ENCODE measurements at places on chromosomes 6 and 20.

- no peak for DNase-seq
Measured at GRCh38 chr6:16595514-16596120, 165.6 kb downstream of the ATXN1 start.

DNA sequence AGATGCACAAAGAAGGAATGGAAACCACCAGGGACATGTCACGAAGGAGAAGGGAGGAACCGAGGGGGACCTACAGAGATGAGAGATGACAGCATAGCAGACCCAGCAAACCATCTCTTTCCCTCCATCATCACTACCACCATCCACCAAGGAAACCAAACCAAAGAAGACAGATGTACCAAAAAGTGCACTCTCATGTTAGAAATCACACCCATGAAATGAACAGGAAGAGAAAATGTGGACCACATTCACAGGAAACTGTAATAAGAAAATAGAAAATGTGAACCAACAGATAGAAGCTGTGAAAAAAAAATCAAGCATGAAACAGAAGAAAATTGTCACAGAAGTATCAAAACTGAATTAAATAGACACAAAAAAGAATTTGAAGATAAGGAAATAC, 672.7 kb downstream of the QKI start:
- DNase-seq = no peak

- no peak for DNase-seq
Measured at GRCh38 chr20:60020251-60020650, 62.0 kb downstream of the CDH26 start.

- DNase-seq = no peak
Measured at GRCh38 chr6:48610846-48611245, 499.8 kb upstream of the PTCHD4 start.

- no peak for DNase-seq
Measured at GRCh38 chr20:61702246-61702645, 363.4 kb downstream of the TAF4 start.

- DNase-seq = no peak
Measured at GRCh38 chr6:72133324-72133723, 247.0 kb downstream of the RIMS1 start.

DNA sequence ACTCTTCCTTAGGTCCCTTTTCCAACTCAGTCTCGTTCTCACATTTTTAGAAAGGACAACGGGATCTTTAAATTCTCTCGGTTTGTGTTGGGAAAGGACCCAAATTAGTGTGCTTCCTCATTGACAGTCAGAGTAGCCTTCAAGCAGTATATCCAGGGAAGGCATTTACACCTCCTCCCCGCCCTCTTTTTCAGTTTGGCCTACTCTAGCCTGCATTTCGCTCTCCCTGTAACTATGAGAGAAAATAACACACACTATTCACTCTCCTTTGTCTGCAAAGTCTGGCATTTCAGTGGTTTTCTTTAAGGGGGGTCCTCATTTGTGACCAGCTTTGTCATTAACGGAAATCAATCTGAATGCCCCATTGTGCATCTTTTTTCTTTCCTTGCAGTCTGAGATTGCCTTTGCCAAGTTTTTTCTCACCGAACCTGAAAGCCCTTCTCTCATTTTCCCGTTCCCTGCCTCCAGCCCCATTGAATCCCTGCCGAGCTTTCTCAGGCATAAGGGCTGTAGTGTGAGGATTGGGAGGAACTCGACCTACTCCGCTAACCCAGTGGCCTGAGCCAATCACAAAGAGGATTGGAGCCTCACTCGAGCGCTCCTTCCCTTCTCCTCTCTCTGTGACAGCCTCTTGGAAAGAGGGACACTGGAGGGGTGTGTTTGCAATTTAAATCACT, 393 bp upstream of the FABP7 start:
- DNase-seq = no peak

- DNase-seq = no peak
Measured at GRCh38 chr20:34475979-34476736, 40.1 kb upstream of the DYNLRB1 start.

GRCh38 chr6:7865781-7866180, 44.8 kb downstream of the TXNDC5 start:
- DNase-seq = no peak

DNA sequence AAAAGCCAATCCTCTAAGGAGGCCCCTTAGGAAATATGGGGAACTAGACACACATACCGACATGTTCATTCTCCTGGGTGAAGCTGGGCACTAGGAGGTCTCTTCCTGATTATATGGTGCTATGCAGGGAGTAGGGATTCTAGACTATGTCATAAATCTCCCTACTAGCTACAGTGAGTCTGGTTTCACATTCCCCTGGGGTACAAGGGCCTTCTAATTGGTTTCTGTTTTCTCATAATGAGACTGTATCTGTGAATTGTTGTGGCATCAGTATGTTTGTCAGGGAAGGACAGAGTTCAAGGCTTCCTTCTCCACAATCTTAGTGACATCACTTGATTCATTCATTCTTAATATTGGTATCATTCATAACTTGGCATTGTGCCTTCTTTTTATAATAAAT, 103.5 kb downstream of the TINAG start:
- DNase-seq = no peak

DNA sequence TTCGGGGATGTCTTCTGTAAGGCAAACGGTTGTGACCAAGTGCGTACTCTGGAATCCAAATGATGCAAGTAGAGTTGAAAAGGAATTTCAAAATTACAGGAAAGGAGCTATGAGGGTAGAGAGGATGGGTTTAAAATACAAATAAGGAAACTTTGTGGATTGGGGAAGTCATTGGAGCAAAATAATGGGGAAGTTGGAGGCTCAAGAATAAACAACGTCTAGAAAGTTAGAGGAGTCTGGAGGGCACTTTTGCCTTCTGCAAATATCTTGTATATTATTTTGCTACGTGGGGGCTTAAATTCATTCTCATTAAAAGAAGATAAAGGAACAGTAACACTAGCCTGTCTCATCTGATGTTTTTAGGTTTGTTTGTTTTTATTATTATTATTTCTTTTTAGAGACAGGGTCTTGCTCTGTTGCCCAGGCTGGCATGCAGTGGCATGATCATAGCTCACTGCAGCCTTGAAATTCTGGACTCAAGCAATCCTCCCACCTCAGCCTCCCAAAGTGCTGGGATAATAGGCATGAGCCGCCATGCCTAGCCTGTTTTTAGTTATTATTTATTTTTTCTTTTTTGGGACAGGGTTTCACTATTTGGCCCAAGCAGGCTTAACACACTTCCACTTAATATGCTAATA, 55.0 kb upstream of the TNFAIP3 start:
- DNase-seq = no peak

DNA sequence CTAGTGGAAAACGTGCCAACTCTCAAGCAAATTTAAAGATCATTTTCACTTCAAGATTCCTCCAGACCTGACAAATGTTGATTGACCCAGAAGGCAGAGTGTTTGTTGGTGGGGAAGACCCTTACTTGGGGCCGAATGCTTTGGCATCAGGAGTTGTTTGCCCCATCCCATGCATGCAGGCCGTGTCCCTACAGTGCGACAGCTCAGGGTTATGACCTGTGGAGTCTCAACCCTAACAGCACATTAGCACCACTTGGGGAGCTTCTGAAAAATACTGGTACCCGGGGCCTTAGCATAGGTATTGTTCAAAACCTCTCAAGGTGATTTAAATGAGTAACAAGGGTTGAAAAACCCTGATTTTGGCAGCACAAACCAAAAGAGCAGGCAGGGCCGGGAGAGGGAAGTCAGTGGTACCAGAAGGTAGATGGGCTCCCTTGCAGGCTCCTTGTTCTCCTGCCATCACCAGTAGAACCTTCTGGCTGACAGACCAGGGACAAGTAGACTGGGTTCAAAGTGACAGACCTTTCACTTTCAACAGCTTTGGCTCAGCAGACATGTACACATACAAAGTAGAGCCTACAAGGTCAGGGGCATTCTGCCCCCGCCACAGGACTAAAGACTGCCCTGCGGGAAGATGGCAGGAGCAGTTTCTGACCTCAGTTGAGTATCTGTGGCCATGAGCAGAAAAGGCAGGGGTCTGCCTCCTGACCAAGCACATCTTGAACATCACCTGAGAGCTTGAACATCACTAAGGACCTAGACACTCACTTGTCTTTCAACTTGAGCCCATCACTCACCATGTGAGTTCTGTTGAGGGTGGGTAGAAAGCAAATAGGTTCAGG, 39.6 kb downstream of the PLCG1 start:
- DNase-seq = no peak

DNA sequence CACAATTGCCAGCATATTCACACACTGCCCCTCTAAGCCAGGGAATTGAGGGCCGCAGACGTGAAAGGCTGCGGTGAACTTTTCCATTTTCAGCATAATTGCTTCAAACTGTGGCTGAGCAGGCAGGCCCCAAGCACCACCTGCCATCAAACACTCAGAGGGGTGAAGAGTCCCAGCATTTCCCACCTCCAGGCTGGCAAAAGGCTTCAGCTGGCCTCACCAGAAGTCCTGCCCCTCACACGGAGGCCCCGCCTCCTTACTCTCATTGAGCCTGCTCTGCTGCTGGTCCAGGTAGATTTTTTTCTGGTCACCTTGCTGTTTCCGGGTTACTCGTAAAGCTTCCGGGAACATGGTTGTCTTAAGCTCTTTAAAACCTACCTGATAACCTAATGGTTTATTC, 52.0 kb upstream of the PRELID3B start:
- no peak for DNase-seq

Data from NCI-H526 treated with DMSO at 0.1 percent for 48 hours (cell line).